ENCODE measurements at places on chromosomes 11 and 22.

- DNase-seq: no peak
Measured at GRCh38 chr11:71562120-71562519, 3.2 kb upstream of the KRTAP5-10 start.

DNA sequence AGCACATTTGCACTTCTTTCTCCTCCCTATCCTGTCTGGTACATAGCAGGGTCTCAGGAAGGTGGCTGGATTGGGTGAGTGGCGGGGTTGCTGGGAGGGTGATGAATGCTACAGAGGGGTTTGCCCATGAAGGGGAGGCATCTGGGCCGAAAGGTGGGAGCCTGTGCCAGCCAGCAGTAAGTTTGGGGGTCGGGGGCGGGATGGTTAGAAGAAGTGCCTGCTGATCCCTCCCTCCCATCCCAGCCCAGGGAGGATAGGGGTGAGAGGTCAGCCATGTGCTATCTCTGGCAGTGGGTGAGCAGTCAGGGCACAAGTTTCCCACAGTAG, 2.8 kb downstream of the CD82 start:
- no peak for DNase-seq

GRCh38 chr11:63613517-63614135, 607 bp downstream of the PLAAT3 start:
- no peak for DNase-seq

- no peak for DNase-seq
Measured at GRCh38 chr11:50298182-50298988, 265.7 kb downstream of the OR4C45 start.

- DNase-seq: no peak
Measured at GRCh38 chr11:70437111-70437784, 38.9 kb downstream of the CTTN start.

- no peak for DNase-seq
Measured at GRCh38 chr11:95296621-95297025, 65.6 kb upstream of the SESN3 start.

GRCh38 chr11:78050964-78051831, 12.5 kb upstream of the THRSP start:
- no peak for DNase-seq

DNA sequence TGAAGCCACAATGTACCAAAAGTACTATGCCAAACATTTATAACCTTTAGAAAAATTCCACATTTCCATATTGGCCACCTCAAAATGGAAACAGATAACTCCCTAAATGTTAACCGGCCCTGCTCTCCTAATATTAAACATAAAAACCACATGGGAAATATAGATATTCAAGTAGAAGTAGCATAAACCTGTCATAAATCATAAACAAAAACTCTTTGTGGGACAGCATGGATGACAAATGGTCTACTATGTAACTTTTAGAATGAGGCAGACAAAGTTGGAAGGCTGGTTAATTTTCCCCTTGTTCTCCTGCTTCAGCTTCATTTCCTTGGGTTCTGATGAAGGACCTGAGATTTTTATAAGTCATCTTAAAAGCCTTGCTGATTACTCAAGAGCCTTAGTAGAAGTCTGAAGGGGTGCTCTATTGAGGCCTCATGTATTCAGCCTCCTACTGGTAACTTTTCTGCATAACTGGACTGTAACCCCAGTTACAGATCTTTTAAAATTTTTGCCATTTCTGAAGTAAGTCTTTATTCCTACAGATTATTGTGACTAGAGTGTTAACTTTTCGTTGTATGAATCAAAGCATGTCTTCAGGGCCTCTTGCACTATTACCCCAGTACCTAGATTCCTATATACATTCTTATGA, 116.4 kb downstream of the STIM1 start:
- no peak for DNase-seq

DNA sequence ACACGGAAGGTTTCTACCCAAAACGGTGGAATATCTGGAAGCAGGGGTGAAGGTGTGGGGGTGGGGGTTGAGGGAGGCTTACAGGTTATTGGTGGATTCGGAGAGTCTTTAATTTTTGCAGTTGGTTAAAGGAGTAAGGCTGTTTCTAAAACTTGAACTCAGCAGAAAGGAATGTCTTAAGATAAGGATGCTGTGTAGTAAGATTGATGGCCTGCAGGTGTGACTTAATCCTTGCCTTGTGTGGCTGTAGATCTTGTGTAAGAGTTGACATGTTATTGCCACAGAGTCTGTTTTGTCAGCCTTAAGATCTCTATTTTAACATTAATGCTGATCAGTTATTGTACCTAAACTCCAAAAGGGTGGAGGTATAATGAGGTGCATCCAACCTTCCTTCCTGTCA, 16.4 kb upstream of the OR6M1 start:
- no peak for DNase-seq

- DNase-seq: no peak
Measured at GRCh38 chr11:2736577-2737225, 36.9 kb upstream of the KCNQ1OT1 start.

DNA sequence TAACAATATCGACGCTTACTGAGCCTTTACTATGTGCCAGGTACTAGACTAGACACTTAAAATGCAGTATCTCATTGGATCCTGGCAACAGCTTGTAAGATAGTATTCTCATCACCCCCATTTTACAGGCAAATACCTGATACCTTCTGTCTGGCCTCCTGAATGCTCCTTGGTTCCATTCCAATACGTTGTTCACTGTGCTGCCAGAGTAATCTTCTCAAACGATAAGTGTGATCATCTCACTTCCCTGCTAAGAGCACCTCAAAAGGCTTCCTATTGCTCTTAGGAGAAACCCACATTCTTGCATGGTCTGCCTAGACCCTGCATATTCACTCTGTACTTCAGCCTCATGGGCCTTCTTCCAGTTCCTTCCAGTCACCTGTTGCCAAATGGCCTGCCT, 1.3 kb upstream of the NRIP3 start:
- no peak for DNase-seq

DNA sequence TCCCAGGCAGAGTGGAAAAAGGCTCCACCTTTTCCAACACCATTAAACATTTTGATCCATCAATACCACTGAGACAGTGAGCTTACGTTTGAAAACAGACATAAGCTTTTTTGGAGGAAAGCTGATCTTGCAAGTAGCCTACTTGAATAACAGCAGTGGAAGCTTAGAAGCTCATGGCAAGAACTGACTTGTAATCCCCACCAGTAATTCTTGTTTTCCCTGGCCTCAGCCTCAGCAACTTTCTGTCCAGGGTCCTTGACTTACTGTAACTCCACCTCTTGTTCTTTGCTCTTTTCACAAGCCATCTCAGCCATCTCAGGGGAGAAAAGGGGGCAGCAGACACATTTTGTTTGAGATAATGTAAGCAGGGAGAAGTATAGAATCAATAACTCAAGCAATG, 12.3 kb upstream of the MPZL2 start:
- DNase-seq: no peak

Data from activated T-helper 1 cell treated with anti-CD3 and anti-CD28 coated beads, Interleukin-12 subunit alpha, Interleukin-12 subunit beta, Interleukin-2, Interleukin-4 antibody, amounts not matched to agents 30 ng/mL and 10 ng/mL and 1 ng/mL, durations not matched to agents 14 hours and 24 hours and 36 hours (primary cell).